ENCODE measurements at places on chromosomes 16 and 17.

DNA sequence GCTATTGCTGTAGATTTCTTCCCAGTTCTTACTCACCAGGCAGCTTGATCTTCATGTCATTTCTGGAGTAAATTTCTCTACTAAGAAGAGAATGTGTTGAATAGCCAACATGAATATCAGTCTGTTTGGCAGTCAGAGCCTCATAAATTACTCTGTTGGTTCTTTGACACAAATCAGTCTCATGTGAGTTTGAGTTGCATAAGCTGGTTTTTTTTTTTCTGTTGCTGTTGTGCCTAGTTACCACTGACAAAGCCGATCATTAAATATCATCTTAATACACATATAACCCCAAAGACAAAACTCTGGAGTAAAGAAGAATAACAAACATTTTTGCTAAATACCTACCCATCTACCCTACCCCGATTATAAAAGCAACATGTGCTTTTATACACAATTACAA is 240.5 kb upstream of the KCNJ16 start:
- no peak for DNase-seq

DNA sequence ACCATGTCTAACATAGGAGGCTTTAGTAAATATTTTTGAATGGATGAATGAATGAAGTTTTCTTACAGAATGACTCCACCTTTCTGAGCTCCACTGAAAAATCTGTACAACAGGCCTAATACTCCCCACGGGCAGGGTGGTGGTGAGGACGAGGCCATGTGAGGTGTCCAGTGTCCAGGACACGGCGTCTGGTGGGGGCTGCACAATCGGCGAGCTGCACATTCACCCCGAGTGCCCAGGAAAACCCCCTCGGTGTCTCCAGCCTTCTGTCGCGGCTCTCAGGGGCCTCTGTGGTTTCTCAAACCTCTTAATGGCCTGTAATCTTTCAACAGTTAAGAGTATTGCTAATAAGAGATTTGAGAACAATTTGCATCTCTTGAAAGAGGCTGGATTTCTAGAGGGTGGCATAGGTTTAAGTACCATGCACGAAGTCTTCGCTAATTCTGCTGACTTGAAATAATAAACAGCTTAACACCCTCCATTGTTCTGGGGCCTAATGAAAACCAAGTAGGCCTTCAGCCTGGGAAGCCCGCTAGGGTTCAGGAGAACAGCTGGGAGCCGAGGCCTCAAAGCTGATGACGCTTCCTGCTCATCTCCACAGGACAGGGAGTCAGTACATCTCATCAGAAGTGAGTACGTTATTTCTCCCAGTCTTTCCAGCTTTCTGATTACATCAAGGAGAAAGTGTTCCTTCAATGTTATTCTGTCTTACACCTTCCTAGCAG is 304.6 kb upstream of the FOXF1 start:
- no peak for DNase-seq

GRCh38 chr17:77887464-77888241 is 70.8 kb upstream of the TNRC6C start:
- peak; percentile 31 for DNase-seq

DNA sequence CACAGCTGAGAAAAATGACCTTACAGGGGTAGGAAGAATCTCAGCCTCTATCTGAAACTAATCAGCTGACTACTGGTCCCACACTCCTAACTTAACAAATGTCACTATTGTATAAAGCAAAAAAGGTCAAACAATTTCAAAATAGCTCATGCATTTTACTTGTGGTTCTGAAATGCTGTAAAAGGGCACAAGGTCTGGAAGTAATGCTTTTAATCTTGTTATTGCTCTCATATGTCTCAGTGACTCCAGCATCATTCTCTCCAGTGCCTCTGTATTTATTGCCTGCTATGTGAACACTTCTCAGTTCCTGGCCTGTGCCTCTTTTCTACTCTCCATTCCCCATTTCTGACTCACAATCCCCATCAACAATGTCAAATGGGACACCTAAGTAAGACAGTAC is 937.7 kb downstream of the CDH11 start:
- DNase-seq: no peak

GRCh38 chr17:77618731-77619130 is 339.8 kb upstream of the TNRC6C start:
- DNase-seq: no peak

- DNase-seq: no peak
Observed at GRCh38 chr17:76155988-76156661, 15.1 kb upstream of the FOXJ1 start.

DNA sequence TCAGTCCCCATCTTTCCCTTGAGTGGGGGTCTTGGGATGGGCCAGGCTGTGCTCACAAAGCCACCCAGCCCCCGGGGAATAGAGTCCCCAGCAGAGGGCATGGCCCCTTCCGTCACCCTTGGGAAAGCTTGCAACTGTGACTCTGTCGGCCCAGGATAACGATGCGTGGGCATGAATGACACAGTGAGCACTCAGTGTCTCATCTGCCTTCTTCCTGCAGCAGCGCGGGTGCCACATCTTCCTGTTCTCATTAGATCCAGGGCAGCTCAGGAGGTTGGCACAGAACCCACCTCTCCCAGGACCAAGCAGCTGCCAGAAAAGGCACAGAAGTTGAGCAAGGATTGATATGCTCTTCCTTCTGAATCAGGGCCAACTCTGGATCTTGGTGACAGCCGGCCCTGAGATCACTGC is 84.7 kb downstream of the MRC2 start:
- DNase-seq: no peak

- DNase-seq: peak; percentile 76
Observed at GRCh38 chr17:42266918-42267766, 9.0 kb downstream of the STAT5B start.

DNA sequence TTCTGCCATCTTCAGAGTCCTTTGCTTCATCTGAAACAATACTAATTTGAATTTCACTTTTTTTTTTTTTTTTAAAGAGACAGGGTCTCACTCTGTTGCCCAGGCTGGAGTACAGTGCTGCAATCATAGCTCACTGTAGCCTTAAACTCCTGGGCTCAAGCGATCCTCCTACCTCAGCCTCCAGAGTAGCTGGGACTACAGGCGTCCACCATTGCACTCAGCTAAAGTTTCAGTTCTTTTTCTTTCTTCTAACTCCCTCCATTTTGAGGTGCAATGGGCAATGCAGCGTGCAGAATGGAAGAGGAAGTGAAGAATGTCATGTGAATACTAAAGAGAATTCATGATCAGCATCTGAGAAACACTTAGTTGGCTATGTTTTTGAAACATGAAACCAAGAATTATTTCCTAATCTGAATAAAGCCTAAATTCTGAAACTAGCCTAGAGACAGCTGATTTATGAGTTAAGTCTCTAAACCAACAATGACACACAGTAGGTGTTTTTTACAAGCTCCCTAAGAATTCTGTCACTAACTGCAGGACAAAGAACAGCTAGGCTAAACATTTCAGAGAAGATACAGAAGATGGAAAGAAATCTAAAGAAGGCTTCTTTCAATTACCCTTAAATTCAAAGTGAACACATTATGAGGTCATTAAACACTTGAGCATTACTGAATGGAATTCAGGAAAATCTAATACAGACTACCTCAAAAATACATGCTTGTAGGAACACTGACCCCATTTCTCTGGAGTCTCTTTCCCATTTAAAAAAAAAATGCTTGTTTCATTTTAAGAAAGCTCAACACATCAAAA is 21.0 kb downstream of the SNN start:
- no peak for DNase-seq

- no peak for DNase-seq
Observed at GRCh38 chr17:52505601-52506000, 347.1 kb upstream of the CA10 start.

DNA sequence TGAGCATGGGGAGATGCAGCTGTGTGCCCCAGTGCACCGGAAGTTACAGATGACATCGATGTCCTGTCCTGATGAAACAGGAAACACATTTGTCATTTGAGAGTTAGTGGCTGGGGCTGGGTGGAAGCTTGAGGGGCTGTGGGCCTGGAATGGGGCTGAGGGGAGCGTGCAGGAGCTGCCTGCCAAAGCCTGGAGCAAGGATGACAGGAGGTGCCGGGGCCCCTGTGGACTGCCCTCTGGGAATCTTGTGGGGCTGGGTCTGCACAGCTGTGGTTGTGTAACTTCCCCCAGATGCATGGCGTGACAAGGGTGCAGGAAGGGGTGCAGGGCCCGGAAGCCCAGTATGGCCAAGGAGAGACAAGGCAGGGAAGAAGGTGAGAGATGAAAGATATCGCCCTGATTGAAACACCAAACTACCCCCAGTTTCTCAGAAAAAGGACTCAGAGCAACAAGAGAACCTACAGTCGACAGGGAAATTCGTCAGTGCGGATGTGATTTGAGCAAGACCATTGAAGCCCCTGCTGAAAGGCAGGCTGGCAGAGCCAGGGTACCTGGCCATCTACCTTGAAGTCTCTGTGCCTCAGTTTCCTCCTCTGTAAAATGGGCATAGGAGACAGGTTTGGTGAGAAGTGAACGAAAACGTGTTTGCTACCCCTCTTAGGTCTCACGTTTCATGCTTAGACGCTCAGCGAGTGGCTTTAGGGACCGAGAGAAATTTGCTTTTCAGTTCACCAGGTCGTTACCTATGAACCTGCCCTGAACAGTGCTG is 8.8 kb downstream of the MMP25 start:
- DNase-seq: peak; percentile 84
